MM.1S (cell line): ENCODE measurements at places on chromosomes 1 and 21.

- no peaks in the 10 kb centered on the region for H3K36me3 ChIP-seq
- no peak overlapping the region for H3K4me3 ChIP-seq
- H3K27ac ChIP-seq = no peak overlapping the region
Observed at GRCh38 chr1:36888811-36889477, 145.4 kb downstream of the GRIK3 start.

DNA sequence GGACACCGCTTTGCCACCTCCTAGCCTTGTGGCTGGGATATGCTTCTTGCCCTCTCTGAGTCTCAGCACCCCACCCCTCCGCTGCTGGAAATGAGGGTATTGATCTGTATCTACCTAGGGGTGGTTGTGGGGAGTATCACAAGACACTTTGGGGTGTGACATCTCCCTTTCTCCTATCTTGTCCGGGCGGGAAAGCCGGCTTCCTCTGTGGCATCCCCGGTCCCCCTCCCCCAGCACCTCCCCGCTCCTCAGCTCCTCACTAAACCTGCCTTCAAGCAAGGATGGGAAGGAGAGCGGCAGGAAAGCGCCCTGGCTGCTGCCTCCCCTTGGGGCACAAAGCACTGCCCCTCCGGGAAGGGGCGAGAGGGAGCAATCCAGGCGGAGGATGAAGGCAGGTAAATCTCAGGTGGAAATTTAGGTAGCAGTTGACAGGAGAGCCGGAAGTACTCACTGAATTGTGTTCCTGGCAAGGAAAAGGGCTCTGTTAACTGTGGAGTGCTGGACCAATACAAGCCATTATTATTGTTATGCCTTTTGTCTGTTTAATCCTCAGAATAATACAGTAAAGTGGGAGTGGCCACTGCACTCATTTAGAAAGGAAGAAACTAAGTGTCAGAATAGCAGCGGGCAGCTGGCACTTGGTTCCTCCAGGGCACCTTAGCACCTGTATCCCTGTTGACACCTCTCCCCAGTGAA, 49.0 kb upstream of the LRP8 start:
- H3K27ac ChIP-seq = no peak overlapping the region
- H3K36me3 ChIP-seq = no peaks in the 10 kb centered on the region
- H3K27me3 ChIP-seq = no peaks in the 10 kb centered on the region

DNA sequence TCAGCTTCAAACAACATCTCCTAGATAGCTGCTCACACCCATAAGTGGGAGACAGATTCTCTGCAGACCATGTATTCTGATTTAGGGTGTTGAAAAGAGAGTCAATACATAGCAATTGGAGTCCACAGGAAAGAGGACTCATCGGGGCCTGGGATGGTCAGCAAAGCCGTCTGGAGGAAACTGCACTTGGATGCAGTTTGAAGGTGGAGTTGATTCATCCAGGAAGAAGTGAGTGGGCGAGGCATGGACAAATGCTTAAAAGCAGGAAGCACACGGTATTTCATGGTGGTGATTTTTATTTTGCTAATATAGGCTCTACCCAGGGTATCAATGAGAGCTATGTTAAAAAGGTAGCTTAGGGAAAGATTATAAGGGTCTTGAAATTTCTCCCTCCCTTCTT, 36.8 kb upstream of the DIRAS3 start:
- no peaks in the 10 kb centered on the region for H3K4me1 ChIP-seq
- H3K36me3 ChIP-seq = no peaks in the 10 kb centered on the region

- no peaks in the 10 kb centered on the region for H3K36me3 ChIP-seq
- H3K4me1 ChIP-seq = no peaks in the 10 kb centered on the region
- H3K4me3 ChIP-seq = no peak overlapping the region
- no peaks in the 10 kb centered on the region for H3K27me3 ChIP-seq
- H3K27ac ChIP-seq = no peak overlapping the region
Observed at GRCh38 chr21:34819357-34819999, 150.7 kb downstream of the CLIC6 start.
